ENCODE measurements at places on chromosomes 7 and 10.

- no peak for DNase-seq
Observed at GRCh38 chr10:32437334-32437733, 8.6 kb upstream of the CCDC7 start.

DNA sequence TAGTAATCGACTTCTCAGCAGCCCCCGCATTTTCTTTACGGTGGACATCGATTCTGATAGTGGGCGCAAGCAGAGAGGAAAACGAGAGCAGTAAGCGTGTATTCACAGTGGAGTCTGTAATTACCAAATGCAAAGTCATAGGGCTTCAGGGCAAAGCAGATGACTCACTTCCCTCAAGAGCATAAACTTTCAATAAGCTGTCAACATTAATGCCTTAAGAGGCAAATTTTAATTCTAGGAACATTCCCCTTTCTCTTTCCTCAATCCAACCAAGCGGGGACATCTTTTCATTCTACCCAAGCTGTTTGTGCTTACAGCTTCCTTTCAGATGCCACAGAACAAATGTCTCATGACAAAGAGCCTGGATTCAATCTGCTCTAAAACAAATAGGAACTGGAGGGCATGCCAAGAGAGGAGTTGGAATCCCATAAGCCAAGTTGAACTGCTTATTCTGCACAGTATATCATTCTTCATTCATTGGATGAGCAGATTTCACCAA lies 48.6 kb downstream of the MALSU1 start:
- peak; percentile 50 for DNase-seq

DNA sequence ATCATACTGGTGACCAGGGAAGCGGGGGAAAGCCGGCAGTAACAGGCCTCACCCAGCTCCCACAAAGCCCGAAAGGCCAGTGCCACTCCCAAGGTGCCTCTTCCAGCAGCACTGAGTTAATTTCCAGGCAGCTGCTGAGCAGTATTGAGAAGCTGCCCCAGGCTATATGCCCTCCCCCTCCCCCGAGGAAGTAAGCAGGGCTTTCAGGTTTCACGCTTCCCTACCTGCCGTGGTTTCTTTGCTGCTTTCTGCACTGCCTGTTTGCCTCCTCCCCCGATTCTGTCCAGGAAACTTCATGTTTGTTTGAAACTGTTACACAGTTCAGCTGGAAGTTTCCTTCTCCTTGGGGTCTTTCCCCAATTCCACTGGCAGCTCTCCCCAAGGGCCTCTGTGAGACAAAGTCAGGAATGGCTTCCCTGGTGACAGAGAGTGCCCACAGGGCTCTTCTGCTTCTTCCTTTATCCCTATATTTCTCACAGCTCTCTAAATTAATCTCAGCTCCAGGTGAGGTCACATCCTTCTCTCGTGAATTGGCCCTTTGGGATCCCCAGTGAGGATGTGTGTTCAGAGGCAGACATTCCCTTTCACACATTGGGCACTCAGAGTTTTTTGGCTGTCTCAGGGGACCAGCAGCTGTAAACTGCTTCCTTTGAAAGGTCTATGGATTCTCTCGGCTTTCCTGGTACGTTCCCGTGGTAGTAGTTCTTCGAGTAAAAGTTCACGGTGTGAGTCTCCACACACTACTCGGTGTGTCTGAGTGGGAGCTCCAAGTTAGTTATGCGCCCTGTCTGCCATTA lies 19.4 kb downstream of the C1GALT1 start:
- no peak for DNase-seq

DNA sequence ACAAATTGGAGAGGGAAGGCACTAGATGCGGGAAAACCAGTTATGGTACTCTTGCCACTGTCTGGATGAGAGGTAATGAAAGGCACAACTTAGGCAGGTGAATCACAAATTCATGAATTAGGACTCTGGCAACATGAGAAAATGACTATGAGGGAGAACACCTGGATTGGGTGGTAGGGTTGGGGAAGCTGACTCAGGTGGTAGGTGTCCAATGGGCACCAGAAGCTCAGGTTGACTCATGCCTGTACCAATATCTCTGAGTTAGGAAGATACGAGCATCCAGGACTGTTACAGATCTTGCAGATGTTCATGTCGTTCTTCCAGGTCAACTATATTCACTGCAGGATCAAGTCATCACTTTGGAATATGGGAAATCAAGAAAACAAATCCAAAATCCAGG lies 56.7 kb downstream of the NPY start:
- DNase-seq, result no peak

DNA sequence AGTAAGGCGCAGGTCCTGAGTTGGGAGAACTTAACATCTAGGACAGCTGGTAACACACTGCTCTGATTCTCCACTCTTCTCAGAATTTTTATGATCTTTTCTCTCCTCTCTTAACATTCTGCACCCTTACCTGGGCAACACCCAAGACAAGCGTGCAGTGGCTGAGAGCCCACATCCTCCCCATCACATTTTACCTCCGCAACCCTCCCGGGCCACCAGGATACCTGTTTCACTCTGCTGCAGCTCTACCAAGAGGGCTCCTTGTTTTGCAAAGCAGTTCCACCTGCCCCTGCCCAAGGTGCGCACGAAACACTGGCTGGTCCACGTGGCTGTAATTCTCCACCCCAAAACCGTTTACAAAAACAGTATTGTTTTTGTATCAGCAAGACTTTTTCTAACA lies 81.5 kb downstream of the ITIH5 start:
- no peak for DNase-seq

GRCh38 chr7:107506674-107507339 lies 37.0 kb downstream of the GPR22 start:
- no peak for DNase-seq

DNA sequence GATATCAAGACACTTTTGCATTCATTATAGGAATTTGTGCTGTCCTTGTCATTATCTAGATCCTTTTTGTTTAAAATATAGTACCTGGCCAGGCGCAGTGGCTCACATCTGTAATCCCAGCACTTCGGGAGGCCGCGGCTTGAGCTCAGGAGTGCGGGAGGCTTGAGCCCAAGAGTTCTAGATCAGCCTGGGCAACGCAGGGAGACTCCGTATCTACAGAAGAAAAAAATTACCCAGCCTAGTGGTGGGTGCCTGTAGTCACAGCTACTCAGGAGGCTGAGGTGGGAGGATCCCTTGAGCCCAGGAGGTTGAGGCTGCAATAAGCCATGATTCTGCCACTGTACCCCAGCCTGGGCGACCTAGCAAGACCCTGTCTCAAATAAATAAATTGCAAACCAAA lies 621 bp upstream of the MORN4 start:
- DNase-seq, result peak; percentile 68

GRCh38 chr7:89223900-89224395 lies 428.4 kb upstream of the TEX47 start:
- DNase-seq, result no peak

DNA sequence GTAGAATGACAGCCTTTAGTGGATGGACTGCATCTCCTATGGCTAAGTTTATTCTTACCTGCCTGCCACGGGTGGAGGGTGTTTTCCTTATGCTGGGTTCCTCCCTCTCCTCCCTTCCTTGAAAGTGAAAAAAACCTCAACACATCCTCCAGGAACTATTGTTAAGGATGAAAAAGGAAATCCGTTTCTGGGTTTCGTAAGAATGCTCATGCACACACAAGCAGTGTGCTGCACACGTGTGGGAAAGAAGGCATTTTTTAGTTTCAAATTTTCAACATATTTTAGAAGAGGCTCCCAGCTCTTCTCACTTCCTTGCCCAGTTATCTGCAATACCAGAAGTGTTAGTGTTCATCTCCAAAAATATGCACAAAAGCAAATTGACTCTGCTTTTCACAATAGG lies 90.6 kb downstream of the FAM171A1 start:
- DNase-seq, result no peak

- DNase-seq, result no peak
Observed at GRCh38 chr10:26516540-26517101, 78.5 kb downstream of the APBB1IP start.

GRCh38 chr10:122225330-122225729 lies 45.8 kb upstream of the BTBD16 start:
- no peak for DNase-seq

GRCh38 chr10:114492351-114493037 lies 88.2 kb upstream of the AFAP1L2 start:
- peak; percentile 11 for DNase-seq

DNA sequence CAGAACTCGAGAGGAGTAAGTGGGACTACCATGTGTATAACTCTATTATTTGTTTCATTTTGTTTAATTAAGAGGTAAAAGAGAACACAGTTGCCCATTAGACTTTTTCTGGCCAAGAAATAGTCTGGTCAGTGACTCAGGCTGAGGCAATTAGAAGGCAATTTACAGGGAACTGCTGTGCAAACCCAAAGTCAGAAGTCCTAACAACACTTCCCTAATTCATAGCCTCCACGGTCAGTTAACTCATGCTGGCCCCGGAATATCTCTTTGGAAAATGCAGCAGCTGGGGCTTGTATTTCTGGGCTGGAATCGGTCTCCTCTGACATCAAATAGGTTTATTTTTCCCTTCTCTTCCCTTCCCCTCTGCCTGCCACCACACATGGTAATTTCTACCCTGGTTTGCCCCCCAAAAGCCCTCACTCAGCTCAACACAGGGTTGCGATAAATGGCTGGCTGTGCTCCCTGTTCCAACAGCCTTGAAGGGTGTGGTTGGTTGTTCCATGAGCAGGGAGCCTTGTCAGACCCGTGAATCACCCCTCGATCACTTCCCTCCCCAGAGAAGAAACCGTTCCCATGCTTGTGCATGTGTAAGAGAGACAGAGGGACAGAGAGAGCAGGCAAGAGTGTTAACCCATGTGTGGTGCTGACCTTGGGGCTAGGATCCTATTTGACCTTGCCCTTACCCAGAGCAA lies 5.3 kb downstream of the SH3PXD2A start:
- no peak for DNase-seq

DNA sequence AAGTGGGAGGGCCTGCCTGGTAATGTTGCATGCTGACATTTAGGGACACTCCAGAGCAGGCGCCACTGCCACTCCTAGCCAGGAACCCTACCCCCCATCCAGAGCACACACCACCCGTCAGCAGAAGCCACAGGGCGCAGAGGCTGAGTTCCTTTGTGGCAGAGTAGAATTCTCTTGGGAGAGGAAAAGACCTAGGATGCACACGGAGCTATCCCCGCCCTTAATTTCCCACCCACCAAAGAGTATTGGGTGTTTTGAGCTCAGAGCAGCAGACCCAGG lies 702 bp upstream of the INSYN2A start:
- no peak for DNase-seq

DNA sequence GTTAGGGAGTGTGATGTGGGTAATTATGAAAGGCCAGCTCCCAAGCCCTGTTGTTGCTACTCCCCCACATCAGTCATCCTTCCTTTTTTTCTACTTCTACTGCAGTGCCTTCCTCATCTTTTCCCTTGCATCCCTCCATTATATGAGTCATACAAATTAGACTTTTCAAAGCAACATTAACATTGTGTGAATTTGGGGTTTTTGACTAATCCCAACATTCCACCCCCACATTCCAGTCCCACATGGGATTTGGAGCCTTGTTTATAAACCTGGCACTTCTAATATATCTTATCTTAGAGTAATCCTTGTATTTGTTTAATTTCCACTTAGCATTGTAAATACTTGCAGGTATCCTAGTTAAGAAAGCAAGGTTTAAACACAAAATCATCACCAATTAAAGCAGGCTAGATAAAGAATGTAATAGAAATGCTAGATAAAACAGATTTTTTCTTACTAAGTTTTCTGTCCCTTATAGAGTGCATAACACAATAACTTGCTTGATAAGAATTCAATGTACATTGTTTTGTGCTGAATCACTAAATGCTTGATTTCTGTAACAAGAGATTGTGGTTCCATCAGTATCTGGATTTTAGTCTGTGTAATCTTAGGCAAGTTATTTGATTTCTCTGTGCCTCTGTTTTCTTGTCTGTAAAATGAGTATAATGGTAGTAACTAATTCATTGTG lies 165.8 kb downstream of the CFTR start:
- DNase-seq, result no peak

GRCh38 chr7:24786941-24787340 lies 29.7 kb upstream of the GSDME start:
- DNase-seq, result peak; percentile 72

GRCh38 chr10:83816942-83817341 lies 322.4 kb upstream of the GHITM start:
- no peak for DNase-seq

- no peak for DNase-seq
Observed at GRCh38 chr10:93488956-93489528, 6.9 kb upstream of the MYOF start.

DNA sequence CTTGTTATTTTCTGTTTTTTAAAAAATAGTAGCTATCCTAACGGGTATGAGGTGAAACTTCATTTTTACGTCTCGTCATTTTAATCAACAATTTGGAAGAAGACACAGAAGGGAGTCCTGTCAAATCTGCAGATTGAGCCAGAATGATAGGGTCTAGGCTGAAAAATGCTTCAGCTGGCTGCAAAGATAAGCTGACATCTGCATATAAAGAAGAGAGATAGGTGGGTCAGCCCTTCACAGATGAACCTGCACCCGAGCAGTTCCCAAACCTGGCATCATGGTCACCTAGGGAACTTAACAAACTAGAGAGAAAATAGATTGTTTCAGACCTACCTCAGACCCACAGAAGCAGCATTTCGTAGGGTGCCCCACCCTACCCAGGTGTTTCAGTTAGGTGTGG lies 35.2 kb upstream of the BMPR1A start:
- DNase-seq, result no peak

- DNase-seq, result peak; percentile 97
Observed at GRCh38 chr10:92756201-92757065, 66.7 kb downstream of the HHEX start.

DNA sequence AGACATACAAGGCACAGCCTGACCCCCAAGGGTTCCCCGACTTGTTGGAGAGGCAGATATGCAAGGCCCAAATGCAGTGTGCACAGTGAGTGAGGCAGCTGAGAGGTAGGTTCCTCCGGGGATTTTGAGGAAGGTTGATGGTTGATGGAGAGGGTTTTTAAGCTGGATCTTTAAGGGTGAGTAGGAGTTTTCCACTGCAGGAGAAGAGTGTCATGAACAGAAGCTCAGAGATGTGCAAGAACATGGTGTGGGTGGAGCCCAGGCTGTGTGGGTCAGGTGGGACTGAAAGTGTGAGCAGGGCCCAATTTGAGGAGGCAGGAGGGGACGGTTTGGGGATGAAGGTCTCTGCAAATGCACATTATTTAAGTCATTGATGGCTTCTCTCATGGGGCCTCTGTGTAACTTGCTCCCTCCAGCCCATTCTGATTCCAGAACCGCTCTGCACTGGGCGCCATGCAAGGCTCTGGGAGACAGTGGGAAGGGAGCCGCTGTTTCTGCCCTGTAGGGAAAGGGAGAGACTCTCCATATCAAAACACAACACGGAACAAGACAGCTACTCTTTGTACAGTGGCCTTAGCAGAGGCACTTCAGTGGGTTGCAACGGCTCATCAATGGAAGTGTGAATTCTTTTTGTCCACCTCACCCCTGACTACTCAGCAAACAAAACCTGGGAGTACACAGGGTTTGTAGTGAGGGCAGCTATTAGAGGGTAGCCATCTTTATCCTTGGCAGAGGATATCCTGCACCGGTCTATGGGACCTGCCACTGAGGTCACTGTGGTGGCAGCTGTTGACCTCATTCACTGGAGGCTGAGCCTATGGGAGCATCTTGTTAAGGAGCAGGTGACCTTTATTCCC lies 29.7 kb downstream of the RAMP3 start:
- DNase-seq, result no peak

- no peak for DNase-seq
Observed at GRCh38 chr10:117565068-117565467, 22.5 kb downstream of the EMX2 start.

- peak; percentile 99 for DNase-seq
Observed at GRCh38 chr10:6473430-6473829, 106.6 kb downstream of the PRKCQ start.
